ENCODE measurements at places on chromosomes 3 and 15.

- no peak for DNase-seq
These were observed 60.3 kb upstream of the IQSEC1 start for GRCh38 chr3:13133471-13133981.

GRCh38 chr15:27328608-27329007 is 357.6 kb downstream of the GABRG3 start:
- no peak for DNase-seq

DNA sequence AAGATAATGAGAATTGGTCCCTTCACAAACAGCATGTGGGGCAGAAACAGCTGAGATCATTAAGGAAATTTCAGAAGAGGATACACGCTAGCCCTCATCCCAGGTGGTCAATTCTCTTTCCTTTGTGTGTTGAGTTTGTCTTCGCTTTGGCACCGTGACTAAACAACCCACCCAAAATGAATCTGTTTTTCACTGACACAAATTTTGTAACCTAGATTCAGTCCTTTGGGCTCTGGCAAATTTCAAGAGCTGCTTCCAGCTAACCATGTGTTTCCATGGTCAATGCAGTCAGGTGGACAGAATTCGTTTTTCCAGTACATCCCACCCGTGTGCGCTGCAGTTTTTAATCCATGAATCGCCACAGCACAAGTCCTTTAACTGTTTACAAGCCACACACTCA is 435.4 kb downstream of the WDR72 start:
- no peak for DNase-seq

DNA sequence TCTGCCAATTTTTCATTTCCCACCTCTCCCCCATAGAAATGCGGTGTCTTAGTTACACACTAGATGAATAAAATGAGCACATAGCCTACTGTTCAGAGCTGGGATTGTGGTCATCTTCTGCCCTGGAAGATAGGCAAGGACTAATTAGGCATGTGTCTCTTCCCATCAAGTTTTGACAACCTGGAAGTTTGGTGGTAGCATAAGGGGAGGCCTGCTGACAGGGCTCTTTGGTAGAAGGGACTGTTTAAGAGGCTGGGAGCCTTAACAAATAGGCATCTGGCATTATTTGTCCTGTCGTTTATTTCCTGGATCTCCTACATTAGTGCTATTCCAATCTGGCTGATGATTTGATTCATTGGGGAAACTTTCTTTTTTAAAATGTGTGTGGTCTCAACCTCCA is 512.3 kb downstream of the ZNF385D start:
- no peak for DNase-seq

- no peak for DNase-seq
These were observed 19.7 kb downstream of the PLD1 start for GRCh38 chr3:171790574-171790897.

GRCh38 chr15:65884511-65884910 is 15.2 kb downstream of the RAB11A start:
- DNase-seq, result no peak

GRCh38 chr3:111326144-111326995 is 215.6 kb upstream of the CD96 start:
- no peak for DNase-seq

DNA sequence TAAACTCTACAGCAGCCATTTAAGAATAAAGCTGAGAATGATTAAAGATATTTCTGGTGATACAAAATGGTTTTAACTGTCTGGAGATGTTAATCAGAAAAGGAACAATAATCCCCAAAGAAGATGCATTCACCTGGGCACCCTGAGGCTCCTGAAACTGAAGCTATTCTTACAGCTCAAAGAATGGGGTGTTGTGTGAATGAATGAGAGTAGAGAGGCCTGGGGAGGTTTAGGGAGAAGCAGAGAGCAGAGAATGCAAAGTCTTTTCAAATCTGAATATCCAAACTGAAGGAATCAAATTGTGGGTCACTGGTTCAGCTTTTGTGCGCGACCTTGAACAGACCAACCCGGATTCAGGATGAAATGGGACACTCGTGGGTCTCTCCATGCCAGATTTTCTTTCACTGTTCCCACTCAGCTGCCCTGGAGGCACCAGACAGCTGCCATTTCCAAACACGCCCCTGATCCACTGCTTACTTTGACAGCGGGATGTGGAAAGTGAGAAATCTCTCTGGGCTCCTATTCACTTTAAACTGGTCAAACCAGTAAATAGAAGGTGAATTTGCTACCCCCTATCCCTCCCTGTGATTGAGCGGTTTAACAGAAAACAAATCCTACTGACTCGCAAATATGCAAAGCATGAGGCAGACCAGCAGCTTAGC is 485.5 kb upstream of the THBS1 start:
- no peak for DNase-seq

- no peak for DNase-seq
These were observed 16.9 kb downstream of the ANPEP start for GRCh38 chr15:89797678-89798201.

- DNase-seq, result no peak
These were observed 127.0 kb downstream of the THSD4 start for GRCh38 chr15:71242292-71242691.

DNA sequence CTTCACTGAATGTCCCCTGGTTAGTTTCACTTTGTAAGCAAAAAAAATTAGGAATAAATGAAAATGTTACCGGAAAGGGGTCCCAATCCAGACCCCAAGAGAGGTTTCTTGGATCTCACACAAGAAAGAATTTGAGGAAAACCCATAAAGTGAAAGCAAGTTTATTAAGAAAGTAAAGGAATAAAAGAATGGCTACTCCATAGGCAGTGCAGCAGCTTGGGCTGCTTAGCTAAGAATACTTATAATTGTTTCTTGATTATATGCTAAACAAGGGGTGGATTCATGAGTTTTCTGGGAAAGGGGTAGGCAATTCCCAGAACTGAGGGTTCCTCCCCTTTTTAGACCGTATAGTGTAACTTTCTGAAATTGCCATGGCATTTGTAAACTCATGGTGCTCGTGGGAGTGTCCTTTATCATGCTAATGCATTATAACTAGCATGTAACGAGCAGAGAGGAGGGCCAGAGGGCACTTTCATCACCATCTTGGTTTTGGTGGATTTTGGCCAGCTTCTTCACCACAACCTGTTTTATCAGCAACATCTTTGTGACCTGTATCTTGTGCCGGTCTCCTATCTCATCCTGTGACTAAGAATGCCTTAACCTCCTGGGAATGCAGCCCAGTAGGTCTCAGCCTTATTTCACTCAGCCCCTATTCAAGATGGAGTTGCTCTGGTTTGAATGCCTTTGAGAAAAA is 41.0 kb upstream of the CMSS1 start:
- no peak for DNase-seq

DNA sequence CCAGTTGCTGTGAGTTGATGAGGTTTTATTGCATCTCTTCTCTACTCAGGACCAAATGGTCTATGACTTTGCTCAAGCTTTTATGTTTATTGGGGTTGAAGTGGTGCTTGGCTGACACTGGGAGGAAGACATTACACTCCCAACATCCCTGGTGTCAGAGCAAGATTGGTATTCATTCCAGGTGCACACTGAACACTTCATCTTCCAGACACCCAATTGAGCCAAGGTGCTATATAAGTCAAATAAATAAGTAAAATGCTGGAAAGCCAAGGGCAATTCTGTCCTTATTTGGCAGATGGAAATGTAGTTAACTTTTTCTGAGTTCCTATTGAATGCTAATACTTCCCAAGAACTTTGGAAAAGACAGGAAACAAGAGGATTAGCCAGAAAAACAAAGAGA is 53.2 kb upstream of the CDV3 start:
- DNase-seq, result no peak

DNA sequence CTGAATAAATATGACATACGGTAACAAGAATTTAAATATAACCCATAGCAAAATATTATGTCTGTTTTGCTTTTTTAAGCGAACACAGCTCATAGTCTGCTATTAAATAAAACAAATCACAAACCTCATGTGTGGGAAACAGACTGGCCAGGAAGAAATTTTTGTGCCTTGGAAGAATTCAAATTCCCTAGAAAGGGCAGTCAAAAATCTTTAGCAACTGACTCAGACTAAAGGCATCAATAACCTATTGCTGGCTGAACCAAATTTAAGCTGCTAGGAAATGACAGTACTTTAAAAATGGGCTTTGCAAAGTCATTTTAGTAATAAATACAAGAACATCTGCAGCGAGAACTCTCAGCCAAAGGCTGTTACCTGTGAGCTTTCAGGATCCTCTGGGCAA is 151.4 kb downstream of the PLD1 start:
- no peak for DNase-seq

- no peak for DNase-seq
These were observed 31.6 kb downstream of the ISL2 start for GRCh38 chr15:76368122-76368621.

DNA sequence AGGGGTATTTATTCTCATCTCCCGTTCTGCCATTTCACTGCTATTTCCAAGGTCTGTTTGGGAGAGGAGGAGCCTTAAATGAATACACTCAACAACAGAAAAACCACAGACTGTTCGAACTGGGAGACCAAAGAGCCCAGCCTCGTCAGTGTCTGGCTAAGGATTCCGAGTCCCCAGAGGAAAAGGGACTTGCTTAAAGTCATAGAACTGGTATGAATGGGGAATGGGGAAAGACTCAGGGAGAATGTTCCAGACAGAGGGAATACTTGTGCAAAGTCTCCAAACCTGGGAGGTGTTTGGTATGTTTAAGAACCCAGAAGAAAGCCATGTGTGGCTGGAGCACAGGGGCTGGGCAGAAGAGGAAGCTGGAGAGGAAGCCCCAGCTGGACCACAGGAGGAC is 46.9 kb downstream of the FAM43A start:
- DNase-seq, result no peak

DNA sequence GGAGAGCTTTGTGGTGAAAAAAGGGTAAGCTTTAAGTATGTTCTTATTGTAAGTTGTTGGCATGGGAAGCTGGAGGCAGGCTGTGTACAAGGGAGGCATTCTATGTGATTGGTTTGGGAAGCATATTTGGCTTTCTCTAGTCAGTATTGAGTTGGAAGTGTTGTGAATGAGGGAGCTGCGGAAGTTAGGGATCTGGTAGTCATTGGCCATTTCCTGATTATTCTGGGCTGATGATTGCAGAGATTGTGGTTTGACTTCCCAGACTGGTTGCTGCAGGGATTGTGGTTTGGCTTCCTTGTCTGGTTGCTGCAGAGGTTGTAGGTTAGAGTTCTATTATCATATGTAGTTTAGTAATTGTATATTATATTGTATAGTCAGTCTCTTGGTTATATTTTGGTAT is 21.0 kb downstream of the STXBP5L start:
- no peak for DNase-seq

GRCh38 chr3:41329881-41330280 is 130.6 kb downstream of the CTNNB1 start:
- DNase-seq, result no peak

- no peak for DNase-seq
These were observed 34.7 kb downstream of the XXYLT1 start for GRCh38 chr3:195236076-195236798.

GRCh38 chr3:175404621-175405020 is 545.5 kb downstream of the NAALADL2 start:
- DNase-seq, result no peak

DNA sequence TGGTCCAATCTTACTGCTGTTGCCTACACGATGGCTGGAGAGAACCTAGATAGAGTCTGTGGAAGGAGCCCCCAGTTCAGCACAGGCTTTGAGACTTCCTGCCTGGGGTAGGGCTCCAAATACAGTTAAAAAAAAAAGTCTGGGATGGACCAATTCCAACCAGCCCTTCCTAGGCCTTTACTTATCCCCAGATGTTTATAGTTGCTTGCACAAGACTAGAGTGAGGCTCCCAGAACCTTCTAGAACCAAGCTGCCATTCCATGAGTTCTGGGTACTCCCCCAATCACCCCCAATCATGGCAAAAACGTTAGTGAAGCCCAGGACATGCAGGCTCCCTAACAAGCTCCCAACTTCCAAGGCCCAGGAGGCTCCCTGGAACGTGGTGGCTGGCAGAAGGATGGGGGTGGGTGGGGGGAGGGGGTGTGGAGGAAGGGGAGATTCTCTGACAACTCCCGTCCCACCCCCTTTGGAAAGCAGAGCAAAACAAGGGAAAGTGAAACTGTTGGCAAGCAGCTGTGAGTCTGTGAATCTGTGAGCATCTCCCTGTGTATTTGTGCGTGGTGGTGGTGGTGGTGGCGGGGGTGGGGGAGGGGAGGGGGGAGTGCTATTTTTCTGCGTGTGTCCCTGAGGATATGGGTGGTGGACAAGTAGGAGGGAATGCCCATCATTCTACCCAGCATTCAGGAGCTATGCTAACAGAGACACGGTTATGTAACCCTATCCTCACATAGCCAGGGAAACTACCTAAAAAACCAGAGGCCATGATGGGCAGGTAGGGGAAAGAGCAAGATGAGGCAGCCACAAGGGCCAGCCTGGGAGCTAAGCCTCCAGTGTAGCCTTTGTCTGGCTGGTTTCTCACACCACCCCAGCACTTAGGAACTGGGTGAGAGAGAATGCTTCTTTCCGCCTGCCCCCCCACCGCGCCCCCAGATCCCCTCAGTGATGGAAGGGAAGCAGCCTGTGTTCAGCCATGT is 2.0 kb downstream of the MST1R start:
- no peak for DNase-seq

DNA sequence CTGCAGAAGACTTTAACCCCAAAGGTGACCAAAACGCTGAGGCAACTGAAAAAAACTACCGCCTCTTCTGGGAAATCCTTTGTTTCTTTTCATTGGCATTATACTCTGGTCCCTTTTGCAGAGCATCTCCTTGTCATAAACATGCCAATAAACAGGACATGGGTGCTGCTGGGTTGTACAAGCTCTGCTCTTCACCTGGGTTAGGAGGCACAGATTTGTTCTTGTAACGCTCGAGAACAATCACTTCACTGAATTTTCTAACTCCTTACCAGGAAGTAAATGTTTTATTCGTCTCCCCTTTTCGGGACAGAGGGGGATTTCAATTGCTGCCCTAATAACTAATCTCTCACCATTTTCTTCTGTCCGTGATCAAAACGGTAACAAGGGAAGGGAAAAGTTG is 1.3 kb downstream of the PLCH1 start:
- no peak for DNase-seq

GRCh38 chr3:64393193-64393592 is 167.9 kb upstream of the PRICKLE2 start:
- DNase-seq, result no peak

DNA sequence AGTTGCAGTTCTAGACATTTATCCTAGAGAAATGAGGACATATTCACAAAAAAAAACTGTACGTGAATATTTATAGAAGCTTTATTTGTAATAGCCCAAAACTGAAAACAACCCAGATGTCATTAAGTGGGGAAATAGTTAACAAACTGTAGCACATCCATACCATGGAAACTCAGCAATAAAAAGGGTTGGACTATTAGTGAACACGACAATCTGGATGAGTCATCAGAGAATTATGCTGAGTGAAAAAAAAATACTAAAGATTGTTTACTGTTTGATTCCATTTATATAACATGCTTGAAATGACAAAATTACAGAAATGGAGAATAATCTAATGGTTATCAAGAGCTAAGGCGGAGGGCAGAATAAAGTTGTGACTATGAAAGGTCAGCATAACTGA is 59.5 kb downstream of the CPA3 start:
- DNase-seq, result no peak

Measured in GM18507 (cell line).